ENCODE measurements at places on chromosomes 13 and 19.

- DNase-seq = no peak
These were observed 11.1 kb downstream of the PPP5C start for GRCh38 chr19:46357846-46358583.

GRCh38 chr19:44987148-44987675, 14.1 kb upstream of the RELB start:
- no peak for DNase-seq

DNA sequence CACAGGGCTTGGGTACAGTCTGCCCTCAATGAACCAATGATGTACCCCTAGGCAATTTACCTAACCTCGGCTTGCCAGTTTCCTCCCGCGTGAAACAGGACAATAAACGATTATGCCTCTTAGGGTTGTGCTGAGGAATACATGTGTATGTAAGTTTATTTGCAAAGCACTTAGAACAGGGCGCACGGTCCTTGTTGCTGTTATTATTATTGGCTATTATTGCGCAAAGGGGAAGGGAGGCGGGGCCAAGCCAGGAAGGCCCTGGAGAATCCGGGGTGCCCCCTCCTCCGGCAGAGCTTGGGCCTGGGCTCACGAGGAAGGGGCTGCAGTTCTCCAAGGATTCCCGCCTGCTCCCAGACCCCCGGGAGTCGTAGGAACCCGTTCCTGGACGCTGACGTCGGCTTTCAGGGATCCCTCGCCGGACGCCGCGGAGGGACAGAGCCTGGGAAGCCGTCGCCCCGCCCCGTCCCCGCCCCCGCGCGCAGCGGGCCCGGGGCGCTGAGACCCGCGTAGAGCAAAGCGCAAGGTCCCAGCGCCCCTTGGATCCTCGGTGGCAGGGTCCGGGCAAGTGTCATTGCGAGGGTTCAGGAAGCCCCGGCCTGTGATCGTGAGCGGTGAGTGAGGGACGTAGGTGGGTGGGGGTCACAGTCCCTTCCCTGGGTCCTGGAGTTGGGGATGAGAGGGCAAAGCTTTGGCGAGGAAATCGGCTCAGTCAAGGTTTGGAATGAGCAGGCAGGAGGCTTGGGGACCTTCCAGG, at the start of gene TMEM91:
TSS of gene TMEM91 (plus strand) at position 293 of the 757 bp plus-strand sequence. CDS start 1,777 bp downstream, outside the sequence.
- DNase-seq = no peak

GRCh38 chr19:43699506-43700394, 16.1 kb upstream of the IRGC start:
- DNase-seq = no peak

- no peak for DNase-seq
These were observed 38.0 kb downstream of the PHF11 start for GRCh38 chr13:49533591-49534269.

DNA sequence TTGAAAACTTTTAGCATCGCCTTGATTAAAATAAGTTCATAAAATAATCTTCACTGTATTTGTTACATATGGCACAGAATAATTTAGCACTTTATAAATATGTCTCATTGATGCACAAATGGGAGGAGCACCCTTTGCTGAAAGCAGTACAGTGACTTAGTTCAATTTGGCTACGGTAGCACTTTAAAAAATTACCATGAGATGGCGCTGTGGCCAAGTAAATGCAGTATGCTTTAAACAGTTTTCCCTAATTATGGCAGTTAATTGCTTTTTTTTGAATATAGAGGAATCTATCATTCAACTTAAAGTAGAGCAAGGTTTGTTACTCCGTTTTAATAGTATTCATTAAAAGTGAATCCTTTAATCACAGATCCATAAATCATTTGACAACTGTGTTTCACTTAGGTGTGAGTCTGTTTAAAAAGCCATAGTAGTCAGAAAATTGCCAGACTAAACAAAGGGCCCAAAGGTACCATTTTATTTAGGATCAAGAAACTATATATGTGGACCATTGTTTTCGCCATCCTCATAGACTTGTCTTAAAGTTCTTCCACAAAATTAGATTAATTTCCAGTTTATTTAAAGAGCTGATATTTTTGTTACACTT, 34.7 kb upstream of the ESD start:
- peak; percentile 4 for DNase-seq

- no peak for DNase-seq
These were observed 79.4 kb upstream of the VSTM2B start for GRCh38 chr19:29446361-29446760.

DNA sequence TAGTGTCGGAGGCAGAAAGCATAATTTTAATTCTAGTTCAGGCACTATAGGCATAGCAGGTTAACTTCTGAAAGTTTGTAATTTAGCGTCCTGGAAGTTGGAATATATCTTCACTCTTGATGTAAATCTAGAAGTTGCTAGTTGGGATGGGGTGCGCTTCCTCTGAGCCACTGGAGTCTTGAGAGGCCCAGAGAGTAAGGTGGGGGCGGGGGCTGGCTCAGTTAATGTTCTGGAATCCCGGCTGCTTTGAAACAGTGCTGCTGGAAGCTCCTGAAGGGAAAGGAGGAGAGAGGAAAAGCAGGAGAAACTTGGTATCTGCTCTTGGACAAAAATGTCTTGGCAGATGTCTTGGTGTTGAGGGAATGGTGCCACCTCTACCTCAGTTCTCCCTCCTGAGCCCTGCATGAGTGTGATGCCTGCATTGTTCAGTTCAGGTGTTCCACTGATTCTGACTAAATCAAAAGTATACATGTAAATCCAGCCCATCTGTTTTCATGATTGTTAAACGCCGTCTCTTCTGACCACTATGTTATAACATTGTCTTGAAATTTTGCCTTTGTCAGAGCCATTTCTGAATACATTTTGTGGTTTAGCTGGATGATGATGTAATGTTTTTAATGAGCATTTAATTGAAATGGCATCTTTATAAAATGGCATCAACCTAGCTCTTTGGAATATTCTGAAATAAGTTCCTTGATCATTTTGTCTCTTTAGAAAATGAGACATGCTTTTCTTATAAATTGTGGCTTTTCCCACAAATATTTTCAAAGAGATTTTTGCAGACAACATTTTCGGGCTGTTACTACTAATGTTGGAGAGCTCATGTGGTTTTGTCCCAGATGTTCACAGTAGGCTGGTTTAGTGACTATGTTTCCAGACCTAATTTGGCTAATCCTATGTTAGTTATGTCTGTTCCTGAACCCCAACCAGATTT, 202.7 kb downstream of the SHISA2 start:
- DNase-seq = no peak

DNA sequence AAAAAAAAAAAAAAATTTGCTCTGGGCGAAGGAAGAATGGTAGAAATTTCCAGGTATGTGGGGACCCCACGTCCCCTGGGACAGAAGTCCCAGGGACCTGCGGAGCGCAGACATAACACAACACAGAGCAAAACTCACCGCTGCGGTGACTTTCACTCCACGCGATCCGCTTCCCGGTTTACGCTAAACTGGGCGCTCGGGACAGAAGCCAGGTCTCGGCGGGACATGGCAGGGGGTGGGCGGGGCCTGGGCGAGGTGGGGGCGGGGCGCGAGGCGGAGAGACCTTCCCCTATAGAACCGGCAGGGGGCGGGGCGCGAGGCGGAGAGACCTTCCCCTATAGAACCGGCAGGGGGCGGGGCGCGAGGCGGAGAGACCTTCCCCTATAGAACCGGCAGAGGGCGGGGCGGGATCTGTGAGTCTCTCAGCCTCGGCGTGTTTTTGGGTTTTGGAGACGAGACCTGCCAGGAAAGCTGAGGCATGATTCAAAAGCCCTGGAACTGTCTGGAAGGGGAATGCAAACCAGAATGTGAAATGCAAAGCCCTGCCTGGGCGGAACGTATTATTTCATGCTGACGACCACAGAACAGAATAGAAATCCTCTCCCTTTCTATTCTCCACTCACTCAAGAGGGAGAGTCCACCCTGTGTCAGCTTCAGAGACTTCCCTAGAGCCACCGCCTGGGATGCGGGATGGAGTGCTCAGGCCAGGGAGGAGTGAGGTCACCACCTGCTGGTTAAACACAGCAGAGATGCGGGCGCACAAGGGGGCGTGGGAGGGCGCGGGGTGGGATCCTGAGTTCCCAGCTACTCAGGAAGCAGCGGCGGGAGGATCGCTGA, 20.2 kb upstream of the ERVV-1 start:
- peak; percentile 38 for DNase-seq

DNA sequence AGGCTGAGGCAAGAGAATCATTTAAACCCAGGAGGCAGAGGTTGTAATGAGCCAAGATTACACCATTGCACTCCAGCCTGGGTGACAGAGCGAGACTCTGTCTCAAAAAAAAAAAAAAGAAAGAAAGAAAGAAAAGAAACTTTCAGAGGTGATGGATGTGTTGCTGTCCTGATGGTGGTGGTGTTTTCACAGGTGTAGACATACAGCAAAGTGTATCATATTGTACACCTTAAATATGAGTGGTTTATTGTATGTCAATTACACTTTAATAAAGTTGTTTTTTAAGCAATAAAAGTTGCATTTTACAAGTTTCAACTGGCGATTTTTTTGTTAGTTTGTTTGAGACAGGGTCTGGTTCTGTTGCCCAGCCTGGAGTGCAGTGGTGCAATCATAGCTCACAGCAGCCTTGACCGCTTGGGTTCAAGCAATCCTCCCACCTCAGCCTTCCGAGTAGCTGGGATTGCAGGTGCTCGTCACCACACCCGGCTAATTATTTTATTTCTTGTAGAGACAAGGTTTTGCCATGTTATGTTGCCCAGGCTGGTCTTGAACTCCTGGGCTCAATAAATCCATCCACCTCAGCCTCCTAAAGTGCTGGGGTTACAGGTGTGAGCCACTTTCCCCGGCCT, 13.5 kb upstream of the INSR start:
- no peak for DNase-seq

- DNase-seq = no peak
These were observed 1.7 kb downstream of the ANO8 start for GRCh38 chr19:17332677-17333581.

GRCh38 chr19:42081584-42082203, 5.7 kb downstream of the ZNF574 start:
- DNase-seq = no peak

DNA sequence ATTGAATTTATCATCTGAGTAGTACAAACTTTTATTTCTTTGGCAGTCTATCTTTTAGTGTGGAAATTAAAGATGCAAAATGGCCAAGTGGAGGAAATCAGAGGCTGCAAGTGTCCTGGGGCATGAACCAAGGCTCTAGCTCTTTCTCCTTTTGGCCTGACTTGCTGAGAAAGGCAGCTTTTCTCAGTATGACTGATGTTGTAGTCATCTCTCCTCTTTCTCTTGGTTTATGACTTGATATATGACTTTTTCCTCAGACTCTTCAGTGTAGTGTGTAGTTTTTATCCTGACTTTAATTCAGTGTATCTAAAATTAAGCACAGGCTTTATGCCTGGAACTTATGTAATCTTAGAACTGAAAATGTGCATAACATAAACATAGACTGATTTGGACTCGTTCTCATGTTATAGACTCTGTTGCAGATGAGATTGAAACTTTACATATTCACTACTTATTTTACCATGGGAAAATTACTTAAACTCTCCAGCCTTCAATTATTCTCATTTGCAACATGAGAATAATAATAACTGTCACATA, 65.7 kb downstream of the SLITRK5 start:
- no peak for DNase-seq

DNA sequence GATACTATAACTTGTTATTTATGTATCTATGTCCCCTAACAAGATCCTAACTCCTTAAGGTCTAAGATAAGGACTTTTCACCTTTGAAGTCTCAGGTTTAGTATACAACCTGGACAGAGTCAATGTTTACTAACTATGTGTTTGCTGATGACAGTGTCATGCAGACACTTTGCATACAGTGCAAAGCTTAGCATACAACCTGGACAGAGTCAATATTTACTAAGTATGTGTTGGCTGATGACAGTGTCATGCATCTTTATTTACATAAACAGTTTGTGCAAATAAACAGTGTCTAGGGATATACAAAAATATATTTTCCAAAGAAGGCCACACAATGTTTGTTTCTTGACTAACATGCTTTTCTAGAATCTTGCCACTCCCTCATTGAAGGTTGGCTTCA, 34.7 kb downstream of the DCT start:
- DNase-seq = no peak

GRCh38 chr13:51715613-51716012, 88.3 kb downstream of the DHRS12 start:
- DNase-seq = no peak

- no peak for DNase-seq
These were observed 115.2 kb downstream of the RAP2A start for GRCh38 chr13:97549201-97549600.

DNA sequence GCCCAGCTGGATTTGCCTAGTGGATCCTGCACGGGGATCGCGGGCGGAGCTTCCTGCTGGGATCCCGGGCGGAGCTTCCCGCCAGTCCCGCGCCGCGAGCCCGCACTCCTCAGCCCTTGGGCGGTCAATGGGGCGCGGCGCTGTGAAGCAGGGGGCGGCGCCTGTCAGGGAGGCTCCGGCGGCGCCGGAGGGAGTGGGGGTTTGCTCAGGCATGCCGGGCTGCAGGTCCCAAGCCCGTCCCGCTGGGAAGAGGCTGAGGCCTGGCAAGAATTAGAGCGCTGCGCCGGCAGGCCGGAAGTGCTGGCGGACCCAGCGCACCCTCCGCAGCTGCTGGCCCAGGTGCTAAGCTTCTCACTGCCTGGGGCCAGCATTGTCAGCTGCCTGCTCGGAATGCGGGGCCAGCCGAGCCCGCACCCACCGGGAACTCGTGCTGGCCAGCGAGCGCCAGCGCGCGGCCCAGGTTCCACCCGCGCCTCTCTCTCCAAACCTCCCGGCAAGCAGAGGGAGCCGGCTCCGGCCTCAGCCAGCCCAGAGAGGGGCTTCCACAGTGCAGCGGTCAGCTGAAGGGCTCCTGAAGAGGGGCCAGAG, 119.6 kb downstream of the PRR20E start:
- no peak for DNase-seq

GRCh38 chr13:69287050-69287698, 820.5 kb upstream of the ATXN8OS start:
- DNase-seq = no peak

DNA sequence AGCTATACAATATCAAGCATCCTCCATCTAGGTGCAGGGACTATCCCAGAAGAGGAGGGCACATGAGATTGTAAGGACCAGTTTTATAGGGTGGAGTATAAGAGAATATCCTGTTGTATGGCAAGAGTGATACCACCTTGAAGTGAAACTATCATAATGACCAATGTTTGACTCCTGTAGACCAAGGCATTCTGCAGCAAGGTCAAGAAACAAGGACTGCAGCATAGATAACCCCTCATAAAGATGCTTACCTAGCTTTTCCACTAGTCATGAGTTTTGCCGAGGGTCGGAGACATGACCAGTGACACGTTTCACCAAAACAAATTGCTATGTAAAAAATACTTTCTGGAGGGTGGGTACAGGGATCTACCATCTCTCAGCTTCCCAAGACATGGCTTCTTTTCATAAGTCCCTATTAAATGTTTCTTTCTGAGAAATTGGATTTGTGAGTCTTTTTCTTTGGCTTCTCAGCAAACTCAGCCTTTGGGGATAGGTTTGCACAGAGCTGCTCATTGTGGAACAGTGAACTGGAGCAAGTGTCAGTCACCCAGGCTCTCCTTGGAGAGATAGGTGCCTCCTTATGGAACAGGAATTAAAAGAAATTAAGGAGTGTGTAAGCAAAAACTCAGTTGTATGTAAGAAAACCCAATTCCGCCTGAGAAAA, 28.2 kb upstream of the CYSLTR2 start:
- DNase-seq = no peak

Measured in stimulated activated CD8-positive, alpha-beta memory T cell treated with anti-CD3 and anti-CD28 coated beads, Interleukin-15, amount 100 ng/mL, for 48 hours (primary cell).